ENCODE measurements at places on chromosomes 12 and 14.

- DNase-seq = peak; percentile 52
These were observed 40.0 kb downstream of the PEBP1 start for GRCh38 chr12:118175823-118176447.

GRCh38 chr12:106387848-106388377 lies 30.4 kb downstream of the POLR3B start:
- DNase-seq = no peak

GRCh38 chr12:63152321-63152700 lies 1.3 kb upstream of the AVPR1A start:
- no peak for DNase-seq

- DNase-seq = peak; percentile 37
These were observed at the start of gene NDRG2 for GRCh38 chr14:21024585-21025370. NDRG2 (minus strand) TSS chr14:21025061; CDS start chr14:21023315, 1,746 bp downstream.

DNA sequence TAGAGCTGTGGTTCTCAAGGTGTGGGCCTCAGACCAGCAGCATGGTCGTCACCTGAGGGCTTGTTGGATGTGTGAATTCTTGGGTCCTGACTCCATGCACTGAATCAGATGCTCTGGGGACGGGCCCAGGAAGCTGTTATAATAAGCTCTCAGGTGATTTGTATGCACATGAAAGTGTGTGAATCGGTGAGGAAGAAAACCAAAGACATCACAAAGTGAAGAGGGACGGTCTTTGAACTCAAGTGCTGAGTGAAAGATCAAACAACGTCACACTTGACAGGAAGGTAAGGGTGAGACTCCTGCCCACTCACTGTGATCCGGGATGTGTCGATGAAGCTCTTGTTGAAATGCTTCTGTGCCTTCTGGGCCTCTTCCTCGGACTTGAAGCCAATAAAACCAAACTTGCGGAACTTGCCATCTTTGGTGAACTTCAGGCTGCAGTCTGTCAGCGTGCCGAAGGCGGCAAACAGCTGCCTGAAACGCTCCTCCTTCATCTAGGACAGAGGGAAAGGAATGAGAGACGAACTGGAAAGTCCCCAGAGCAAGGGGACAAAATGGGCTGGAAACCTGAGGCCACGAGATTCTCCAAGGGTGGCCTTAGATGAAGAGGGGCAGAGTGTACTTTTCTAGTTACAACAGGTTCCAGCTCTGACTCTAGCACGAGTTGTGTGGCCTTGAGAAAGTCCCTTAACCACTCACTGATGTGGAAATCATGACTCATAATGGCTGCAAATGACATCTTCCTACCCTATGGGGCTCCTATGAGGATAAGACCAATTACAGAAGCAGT lies 4.0 kb downstream of the RBM19 start:
- no peak for DNase-seq

- no peak for DNase-seq
These were observed 4.7 kb downstream of the TSPAN9 start for GRCh38 chr12:3081886-3082285.

- peak; percentile 71 for DNase-seq
These were observed 343 bp upstream of the NOVA1 start for GRCh38 chr14:26598081-26598671.

- DNase-seq = no peak
These were observed 477.3 kb upstream of the FLRT2 start for GRCh38 chr14:85052646-85053045.

GRCh38 chr14:20631023-20631879 lies 10.2 kb downstream of the OR6S1 start:
- peak; percentile 48 for DNase-seq

- no peak for DNase-seq
These were observed 32.6 kb downstream of the CPSF2 start for GRCh38 chr14:92154283-92154942.

- DNase-seq = no peak
These were observed 67.7 kb downstream of the BCL2L14 start for GRCh38 chr12:12138203-12139154.

DNA sequence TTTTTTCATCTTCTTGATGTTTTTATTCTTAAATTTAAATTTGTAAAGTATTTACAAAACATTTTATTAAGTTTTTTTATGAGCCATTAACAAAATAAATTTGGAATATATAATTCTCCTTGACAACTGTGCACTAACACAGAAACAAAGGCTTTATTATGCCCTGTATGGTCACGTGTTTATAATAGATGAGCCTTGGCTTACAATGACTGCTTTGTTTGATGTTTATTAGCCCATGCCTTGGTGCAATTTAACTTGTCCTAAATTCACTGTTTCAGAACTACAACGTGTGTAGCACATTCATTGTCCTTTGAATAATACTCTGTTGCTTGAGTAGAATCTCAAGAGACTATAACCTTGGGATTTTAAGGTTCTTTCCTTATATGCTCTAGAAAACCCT lies 59.8 kb downstream of the CNTN1 start:
- DNase-seq = no peak

GRCh38 chr14:25121337-25122129 lies 71.6 kb upstream of the STXBP6 start:
- no peak for DNase-seq

GRCh38 chr14:64928239-64929013 lies 14.1 kb downstream of the GPX2 start:
- DNase-seq = peak; percentile 5

GRCh38 chr14:105378199-105378598 lies 20.1 kb upstream of the TEX22 start:
- DNase-seq = no peak

DNA sequence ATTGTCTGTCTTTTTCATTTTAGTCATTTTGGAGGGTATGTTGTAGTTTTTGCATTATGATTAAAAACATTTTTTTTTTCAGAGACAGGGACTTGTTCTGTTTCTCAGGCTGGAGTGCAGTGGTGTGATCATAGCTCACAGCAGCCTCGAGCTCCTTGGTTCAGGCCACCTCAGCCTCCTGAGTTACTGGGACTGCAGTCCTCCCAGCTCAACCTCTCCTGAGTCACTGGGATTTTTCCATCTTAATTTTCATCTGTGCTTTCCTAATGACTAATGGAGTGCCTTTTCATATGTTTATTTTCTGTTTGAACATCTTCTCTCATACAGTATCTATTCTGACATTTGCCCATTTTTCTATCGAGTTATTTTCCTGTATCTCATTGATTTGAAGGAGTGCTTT lies 52.6 kb downstream of the DYRK2 start:
- DNase-seq = no peak

DNA sequence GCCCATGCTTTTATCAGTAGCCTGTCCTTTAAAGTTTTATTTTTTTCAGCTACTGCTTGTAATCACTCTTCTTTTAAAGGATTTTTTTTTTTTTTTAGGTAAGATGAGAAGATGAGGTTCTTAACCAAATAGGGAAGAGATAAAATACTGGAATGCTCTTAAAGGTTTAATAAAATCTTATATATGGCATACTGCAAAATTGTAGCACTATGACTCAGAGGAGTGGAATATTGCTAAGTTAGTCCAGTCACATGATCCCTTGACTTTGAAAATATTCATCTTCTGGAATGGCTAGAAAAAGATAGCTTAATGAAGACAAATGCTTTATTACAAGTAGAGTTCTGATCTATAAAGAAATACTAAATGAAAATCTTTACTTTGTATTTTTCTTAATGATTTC lies 116.6 kb downstream of the NAV3 start:
- no peak for DNase-seq

GRCh38 chr12:28998662-28999120 lies 150.4 kb upstream of the FAR2 start:
- DNase-seq = peak; percentile 10

- no peak for DNase-seq
These were observed 38.9 kb downstream of the CPSF2 start for GRCh38 chr14:92160619-92161018.

DNA sequence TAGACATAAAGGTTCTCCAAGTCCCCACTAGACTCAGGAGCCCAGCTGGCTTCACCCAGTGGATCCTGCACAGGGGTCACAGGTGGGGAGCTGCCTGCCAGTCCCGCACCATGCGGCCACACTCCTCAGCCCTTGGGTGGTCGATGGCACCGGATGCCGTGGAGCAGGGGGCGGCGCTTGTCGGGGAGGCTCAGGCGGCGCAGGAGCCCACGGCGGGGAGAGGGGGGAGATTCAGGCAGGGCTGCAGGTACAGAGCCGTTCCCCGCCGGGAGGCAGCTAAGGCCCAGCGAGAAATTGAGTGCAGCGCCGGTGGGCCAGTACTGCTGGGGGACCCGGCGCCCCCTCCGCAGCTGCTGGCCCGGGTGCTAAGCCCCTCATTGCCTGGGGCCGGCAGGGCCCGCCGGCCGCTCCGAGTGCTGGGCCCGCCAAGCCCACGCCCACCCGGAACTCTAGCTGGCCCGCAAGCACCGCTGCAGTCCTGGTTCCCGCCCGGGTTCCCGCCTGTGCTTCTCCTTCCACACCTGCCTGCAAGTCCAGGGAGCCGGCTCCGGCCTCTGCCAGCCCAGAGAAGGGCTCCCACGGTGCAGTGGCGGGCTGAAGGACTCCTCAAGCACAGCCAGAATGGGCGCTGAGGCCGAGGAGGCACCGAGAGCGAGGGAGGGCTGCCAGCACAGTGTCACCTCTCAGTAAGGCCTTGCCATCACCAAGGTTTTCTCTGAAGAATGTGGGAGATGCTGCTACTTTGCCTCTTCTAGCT lies 58.4 kb upstream of the PPP1R12A start:
- no peak for DNase-seq

DNA sequence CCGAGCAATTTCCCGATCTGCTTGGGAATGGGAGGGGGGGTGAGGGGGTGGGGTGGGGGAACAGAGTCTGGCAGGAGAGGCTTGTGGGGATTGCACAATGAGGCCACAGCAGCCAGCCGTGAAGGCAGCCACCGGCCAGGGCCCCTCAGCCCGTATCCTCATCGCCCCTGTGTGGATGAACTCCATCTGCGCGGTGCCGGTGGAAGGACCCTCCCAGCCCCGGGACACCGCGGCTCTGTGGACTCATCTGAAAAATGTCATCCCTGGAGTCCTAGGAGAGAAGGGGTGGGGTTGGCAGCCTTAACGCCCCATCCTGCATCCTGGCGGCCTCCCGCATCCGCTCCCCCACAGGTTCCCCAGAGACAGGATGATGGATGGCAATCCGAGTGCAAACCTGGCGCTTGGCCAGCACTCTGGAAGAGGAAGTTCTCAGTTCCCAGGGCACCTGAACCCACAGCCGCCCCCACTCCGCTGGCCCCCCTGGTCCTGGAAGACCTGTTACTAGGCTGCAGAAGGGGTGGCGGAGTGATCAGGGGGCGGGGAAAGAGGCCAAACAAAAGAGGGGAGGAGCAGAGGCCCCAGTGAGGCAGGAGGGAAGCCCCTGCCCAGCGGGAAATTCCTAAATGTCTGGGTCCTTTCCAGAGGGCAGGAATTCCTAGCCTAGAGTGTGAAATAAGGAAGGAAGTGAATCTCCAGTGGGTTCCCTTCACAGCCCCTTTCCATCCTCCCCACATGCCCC lies 1.2 kb upstream of the TNFAIP2 start:
- DNase-seq = peak; percentile 50

DNA sequence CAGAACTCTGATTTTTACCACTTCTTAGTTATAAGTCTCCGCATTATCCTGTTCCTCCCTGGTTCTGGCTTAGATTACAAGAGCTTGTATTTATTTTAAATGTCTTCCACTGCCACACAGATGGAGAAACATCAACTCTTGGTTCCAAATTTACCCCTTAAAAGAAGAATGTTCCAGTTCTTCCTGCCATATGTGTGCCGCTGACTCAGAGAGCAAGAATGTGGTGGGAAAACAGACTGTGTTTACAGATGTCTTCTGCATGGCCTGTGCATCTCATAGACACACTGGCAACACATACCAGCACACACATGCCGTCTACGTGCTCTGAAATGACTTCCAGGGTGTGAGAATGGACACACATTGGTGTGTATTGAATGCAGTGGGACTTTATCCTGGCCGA lies 383.0 kb downstream of the LRIG3 start:
- no peak for DNase-seq

- DNase-seq = no peak
These were observed 289.0 kb upstream of the RPL10L start for GRCh38 chr14:46940611-46941010.

GRCh38 chr14:89598548-89599186 lies 181.6 kb upstream of the FOXN3 start:
- DNase-seq = peak; percentile 38

- no peak for DNase-seq
These were observed 65.0 kb upstream of the SINHCAF start for GRCh38 chr12:31390991-31391390.

GRCh38 chr12:27500546-27500945 lies 23.5 kb upstream of the PPFIBP1 start:
- no peak for DNase-seq

GRCh38 chr12:9405886-9406563 lies 197.8 kb upstream of the PZP start:
- no peak for DNase-seq

DNA sequence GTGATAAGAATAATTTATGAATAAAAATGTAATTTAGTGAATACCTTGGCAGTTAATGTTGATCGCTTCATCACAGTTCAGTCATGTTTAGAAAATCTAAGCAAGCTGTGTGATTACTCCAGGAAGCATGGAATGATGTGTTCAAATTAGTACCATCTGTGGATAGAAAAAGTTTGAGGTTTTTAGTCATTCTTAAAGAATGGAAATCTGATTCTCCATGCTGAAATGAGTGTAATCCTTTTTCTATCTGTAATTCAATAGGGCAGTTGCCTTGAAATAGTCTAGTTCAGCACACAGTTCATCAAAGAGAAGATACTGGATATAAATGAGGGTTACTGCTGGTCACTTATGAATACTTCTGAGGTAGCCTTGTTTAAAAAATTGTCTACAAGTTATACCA lies 127.2 kb upstream of the MYF6 start:
- DNase-seq = no peak

- DNase-seq = no peak
These were observed 44.4 kb downstream of the PRMT8 start for GRCh38 chr12:3535431-3535841.
